ENCODE measurements at places on chromosomes 4 and X.

DNA sequence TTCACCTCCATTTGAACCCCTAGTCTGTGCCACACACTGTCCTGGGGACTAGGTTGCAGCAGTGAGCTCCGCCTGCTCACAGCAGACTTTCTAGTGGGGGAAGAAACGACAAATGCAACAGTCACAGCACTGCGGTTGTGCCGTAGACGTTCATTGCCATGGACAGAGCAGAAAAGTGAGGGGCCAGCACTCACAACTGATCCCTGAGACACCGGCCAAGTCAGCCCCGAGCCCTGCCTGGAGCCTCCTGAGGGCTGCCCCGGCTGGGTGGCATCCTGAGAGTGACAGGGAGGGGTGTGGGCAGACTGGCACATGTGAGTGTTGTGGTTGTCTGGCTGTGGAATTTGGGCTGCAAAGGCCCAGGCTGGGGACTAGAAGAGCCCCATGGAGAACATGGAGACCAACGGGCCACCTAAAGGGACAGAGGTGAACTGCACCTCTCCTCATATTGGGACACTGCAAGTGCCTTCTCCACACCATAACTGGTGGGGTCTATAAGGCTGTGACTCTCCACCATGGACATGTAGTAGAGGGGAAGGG, 4.6 kb downstream of the DUSP9 start:
- DNase-seq: no peak

DNA sequence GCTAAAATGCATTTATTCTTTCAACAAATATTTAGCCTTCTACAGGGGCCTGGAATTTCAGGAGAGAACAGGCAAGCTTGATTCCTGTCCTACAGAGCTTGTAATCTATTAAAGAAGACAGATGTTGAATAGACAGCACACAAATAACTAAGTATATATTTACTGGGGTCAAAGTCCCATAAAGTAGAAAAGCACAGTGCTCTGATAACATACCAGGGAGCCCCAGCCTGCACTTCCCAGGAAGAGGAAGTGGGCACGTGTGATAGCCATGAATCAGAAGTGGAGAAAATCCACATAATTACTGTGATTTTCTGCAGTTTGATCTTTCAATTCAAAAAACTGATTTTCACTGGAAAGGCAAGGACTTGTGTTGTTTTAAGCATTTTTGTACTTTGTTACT, 129.1 kb downstream of the EGF start:
- no peak for DNase-seq

- DNase-seq: no peak
Observed at GRCh38 chrX:47568656-47569295, 7.8 kb downstream of the ARAF start.

- no peak for DNase-seq
Observed at GRCh38 chr4:41413670-41414411, 124.1 kb upstream of the LIMCH1 start.

DNA sequence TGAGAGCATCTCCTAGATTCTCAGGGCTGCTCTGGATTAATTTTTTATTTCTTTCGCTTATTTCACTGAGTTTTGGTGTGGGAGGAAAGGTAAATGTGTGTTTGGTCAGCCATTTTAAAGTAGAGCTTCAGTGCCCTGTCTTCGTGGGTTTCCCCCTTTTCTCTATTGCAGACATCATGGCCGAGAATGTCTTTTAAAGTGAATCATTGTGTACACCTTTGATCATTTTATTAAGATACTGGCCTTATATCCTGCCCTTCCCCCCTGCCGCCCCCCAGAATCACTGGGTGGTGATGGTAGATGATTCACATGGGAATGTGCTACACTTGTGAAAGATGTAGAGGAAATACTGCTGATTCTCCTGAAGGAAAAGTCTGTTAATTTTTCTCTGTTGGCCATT, 23.8 kb downstream of the CDKL5 start:
- no peak for DNase-seq

DNA sequence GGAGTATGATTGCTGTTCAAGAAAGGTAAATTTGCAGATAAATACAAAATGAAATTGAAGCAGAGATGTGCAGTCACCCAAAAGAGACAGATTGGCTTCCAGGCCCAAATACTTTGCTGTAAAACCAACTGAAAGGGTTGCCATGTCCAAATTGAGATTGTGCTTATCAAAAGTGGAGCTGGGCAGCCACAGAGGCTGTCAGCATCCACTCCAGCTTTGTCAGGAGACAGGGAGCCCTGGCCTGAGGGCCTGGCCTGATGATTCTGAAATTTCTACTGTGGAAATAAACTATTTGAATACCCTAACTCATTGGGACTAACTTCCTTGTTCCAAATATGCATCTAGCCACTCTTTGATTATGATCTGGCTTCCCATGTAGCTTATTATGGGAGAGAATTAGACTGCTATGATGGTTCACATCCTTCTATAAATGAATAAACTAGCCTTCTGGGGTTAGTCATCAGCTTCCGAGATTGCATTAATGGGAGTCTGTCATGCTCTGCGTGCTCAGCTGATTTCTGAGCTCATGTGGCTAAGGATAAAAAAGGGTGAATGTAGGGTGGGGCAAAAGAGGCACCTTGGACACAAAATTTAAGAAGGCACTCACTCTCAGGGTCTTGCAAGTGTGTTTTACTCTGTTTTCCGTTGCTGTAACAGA, 48.2 kb downstream of the SLC34A2 start:
- DNase-seq: no peak

- DNase-seq: no peak
Observed at GRCh38 chr4:54852602-54853001, 194.8 kb downstream of the KIT start.

- DNase-seq: no peak
Observed at GRCh38 chrX:27380163-27380845, 82.8 kb downstream of the PPP4R3C start.

GRCh38 chr4:94407846-94408245, 43.9 kb upstream of the PDLIM5 start:
- no peak for DNase-seq

DNA sequence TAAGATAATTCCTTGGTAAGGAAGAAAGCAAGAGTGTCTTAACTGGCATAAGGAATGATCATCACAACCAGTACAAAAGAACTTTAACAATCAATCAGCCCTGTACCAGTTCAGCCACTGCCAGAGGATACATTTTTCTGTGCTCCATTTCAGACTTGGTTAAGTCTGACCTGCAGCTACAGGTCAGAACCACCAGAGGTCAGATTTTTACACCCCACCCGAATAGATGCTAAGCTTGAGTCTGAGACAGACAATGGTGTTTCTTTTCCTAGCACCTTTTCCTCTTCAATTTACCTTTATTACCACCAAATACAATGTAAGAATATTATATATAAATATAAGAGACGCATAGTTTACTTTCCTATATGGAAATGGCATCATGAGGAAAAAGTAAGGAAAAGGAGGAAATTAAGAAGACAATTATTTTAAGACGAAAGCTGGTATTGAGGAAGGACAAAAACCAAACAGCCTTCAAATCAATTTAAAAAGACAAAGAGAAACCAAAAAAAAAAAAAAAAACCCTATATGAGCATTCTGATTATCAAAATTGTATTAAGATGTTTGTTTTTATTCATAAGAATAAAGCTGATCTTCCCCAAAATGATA, 215.3 kb upstream of the TTC29 start:
- DNase-seq: no peak

- no peak for DNase-seq
Observed at GRCh38 chr4:22708961-22709360, 16.2 kb downstream of the GBA3 start.

- DNase-seq: no peak
Observed at GRCh38 chr4:158580064-158580463, 58.4 kb downstream of the RXFP1 start.

GRCh38 chrX:68432648-68433047, 647 bp downstream of the OPHN1 start:
- DNase-seq: no peak

DNA sequence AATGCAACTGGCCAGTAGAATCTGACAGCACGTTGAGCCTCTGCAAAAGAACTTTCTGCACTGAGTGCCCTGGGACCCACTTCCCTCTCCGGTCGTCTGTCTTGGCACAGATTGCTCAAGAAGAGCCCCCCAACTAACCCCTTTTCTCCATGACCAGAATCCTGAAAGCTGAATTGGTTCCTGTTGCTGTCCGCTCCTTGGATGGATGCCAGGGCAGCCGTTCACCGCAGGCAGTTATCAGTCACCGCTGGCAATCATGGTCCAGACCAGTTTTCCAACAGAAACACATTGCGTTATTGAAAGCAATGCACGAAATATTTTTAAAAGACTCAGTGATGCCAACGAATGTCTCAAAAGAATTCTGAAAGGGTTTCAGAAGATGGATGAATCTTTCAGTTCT, 733.7 kb upstream of the FRG1 start:
- DNase-seq: no peak

GRCh38 chrX:49844611-49845010, 15.5 kb downstream of the PAGE4 start:
- DNase-seq: no peak

GRCh38 chrX:45295259-45295986, 94.7 kb upstream of the DIPK2B start:
- no peak for DNase-seq

DNA sequence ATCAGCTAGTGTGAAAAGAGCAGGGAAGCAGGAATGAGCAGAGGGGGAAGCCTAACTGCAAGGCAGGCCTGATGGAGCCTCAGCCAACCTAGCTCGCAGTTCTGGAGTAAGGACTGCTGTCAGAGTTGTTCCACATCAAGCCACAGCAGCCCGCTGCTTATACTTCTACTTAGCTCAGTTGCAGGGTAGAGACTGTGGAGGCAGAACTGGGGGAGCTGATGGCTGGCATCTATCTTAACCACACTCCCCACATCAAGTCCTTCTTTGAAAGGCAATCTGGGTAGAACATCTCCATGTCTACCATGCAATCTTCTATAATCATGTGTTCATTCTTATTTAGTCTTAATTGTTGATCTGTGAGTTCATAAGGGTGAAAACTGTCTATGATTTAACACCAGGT, 46.1 kb downstream of the DDX60 start:
- DNase-seq: no peak

- peak; percentile 4 for DNase-seq
Observed at GRCh38 chr4:150297861-150298474, 219.7 kb downstream of the DCLK2 start.

DNA sequence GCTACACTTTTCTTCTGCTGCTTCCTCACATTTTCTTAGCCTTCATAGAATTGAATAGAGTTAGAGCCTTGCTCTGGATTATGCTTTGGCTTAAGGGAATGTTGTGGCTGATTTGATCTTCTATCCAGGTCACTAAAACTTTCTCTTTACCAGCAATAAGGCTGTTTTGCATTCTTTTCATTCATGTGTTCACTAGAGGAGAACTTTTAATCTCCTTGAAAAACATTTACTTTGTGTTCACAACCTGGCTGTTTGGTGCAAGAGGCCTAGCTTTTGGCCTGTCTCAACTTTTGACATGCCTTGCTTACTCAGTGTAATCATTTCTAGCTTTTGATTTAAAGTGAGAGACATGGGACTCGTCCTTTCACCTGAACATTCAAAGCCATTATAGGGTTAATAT, 87.7 kb upstream of the RAB40AL start:
- no peak for DNase-seq

GRCh38 chr4:62797221-62797620, 1597.1 kb downstream of the ADGRL3 start:
- DNase-seq: no peak

DNA sequence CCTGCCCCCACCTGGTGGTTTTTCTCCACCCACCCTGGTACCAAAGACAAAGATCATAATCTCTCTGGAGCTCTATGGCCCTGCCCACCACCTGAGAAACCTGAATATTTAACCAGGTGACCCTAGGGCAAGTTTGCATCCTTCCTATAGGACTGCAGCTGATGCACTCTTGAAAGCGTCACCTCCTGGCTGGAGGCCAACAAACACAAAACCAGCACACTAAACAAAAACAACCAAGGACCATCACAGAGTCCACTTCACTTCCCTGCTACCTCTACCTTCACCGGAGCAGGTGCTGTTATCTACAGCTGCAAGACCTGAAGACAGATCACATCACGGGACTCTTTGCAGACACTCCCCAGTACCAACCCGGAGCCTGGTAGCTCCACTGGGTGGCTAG, 296.7 kb upstream of the FGF13 start:
- no peak for DNase-seq

DNA sequence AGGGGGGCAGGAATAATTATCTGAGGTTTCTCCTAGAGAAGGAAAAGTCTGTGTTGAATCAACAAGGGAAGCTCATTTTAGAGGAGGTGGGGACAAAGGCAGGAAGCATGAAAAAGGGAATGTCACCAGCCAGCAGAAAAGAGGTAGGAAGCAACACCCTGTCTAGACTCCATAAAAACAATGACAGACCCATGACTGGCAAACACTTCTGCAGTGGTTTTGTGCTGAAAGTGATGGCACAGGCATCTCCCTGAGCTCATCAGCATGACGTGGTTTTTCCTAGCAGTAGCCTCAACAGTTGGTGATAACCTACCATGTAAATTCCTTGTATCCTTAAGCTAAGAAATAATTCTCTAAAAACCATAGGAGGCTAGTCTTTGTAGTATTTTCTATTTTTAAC, 110.7 kb upstream of the GALNT7 start:
- no peak for DNase-seq
